Type B pancreatic cell (in vitro differentiated cells): ENCODE measurements at places on chromosomes 16 and 17. TPM values are rescaled to one million over a fixed set of nuclear protein-coding genes. Genes with fewer than 3 reads are reported as not detected.
A peak's percentile ranks its signal among the peaks of the same experiment; 100 is the strongest.

Gene TBC1D3D
- 0.60 TPM in 1 of 2 replicates, not detected in the other for total RNA-seq

Gene PIRT
- 0.34 and 0.38 TPM in 2 replicates for total RNA-seq

Gene LGALS9B
- 0.29 and 0.36 TPM in 2 replicates for total RNA-seq

Gene DNAI2
- 0.21 and 0.87 TPM in 2 replicates for total RNA-seq

Gene MMP28
- 0.97 and 1.8 TPM in 2 replicates for total RNA-seq

Gene C16orf78
- total RNA-seq: not detected in 2 replicates

Gene CCL8
- not detected in 2 replicates for total RNA-seq

Gene PSMC3IP
- 10.6 and 22.6 TPM in 2 replicates for total RNA-seq

Gene RCVRN
- 0.14 TPM in 1 of 2 replicates, not detected in the other for total RNA-seq

Gene GAST
- 119 and 193 TPM in 2 replicates for total RNA-seq

GRCh38 chr16:88389621-88390160, 6.9 kb downstream of the ZNF469 start:
- H3K36me3 ChIP-seq: no peaks in the 10 kb centered on the region
- H3K4me1 ChIP-seq: no peaks in the 10 kb centered on the region
- no peak overlapping the region for H3K4me3 ChIP-seq
- peaks cover 41% of the 10 kb centered on the region for H3K27me3 ChIP-seq
- no peak for DNase-seq

DNA sequence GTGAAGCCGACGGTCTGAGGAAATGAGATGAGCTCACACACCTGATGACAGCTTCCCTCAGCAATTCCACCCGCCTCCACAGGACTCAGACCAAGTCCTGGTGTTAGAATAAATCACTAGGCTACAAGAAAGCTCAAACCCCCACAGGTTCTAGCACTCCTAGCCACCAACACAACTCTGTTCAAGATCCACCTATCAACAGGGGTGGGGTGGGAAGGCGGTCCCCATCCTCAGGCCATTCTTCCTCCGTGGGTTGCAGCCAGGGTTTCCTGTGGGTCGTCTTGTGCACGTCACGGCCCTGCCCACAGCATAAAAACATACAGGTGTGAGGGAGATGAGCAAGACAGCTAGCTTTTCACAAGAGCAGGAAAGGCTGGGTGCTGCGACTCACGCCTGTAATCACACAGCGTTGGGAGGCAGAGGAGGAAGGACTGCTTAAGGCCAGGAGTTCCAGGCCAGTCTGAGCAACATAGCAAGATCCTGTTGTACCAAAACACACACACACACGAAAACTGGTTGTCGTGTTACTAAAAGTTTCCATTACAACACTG, 81.1 kb downstream of the ANKRD11 start:
- no peaks in the 10 kb centered on the region for H3K27me3 ChIP-seq
- no peaks in the 10 kb centered on the region for H3K36me3 ChIP-seq
- peaks cover 78% of the 10 kb centered on the region for H3K4me1 ChIP-seq
- H3K4me3 ChIP-seq: peak overlapping the region; percentile 60
- no peak for DNase-seq
- peak overlapping the region; percentile 95 for H3K27ac ChIP-seq

DNA sequence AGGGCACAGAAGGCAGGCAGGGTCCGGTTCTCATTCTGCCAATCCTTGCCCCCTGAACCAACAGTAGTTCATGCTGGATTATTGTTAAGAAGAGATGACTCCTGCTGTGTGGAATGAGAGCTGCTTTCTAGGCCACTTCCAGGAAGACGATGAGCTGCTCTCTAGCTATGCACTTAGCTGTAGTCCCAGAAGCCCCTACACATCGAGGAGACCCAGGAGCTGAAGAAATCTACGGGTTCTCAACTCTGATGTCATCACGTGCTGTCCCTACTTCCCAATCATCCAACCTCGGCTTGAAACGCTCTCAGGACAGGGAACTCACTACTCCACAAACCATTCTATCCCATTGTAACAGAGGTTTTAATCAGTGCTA, 29.0 kb upstream of the EMP2 start:
- peaks cover 9% of the 10 kb centered on the region for H3K4me1 ChIP-seq
- no peaks in the 10 kb centered on the region for H3K36me3 ChIP-seq
- no peak overlapping the region for H3K27ac ChIP-seq
- peaks cover 3% of the 10 kb centered on the region for H3K27me3 ChIP-seq

- peaks cover 29% of the 10 kb centered on the region for H3K4me1 ChIP-seq
- peak overlapping the region; percentile 69 for H3K4me3 ChIP-seq
- peak overlapping the region; percentile 86 for H3K27ac ChIP-seq
Measured at GRCh38 chr17:82106688-82107305, 8.8 kb upstream of the FASN start.

GRCh38 chr17:38536661-38537060, 69.1 kb downstream of the SRCIN1 start:
- H3K4me3 ChIP-seq: no peak overlapping the region
- peaks cover 19% of the 10 kb centered on the region for H3K4me1 ChIP-seq
- no peak for DNase-seq
- no peaks in the 10 kb centered on the region for H3K36me3 ChIP-seq
- no peak overlapping the region for H3K27ac ChIP-seq

- H3K27ac ChIP-seq: no peak overlapping the region
- no peaks in the 10 kb centered on the region for H3K36me3 ChIP-seq
- no peak for DNase-seq
- H3K27me3 ChIP-seq: peaks cover 29% of the 10 kb centered on the region
- H3K4me3 ChIP-seq: no peak overlapping the region
Measured at GRCh38 chr16:5007256-5007655, 26.5 kb downstream of the NAGPA start.

- H3K4me3 ChIP-seq: no peak overlapping the region
- H3K4me1 ChIP-seq: no peaks in the 10 kb centered on the region
- H3K27ac ChIP-seq: no peak overlapping the region
- DNase-seq: no peak
- peaks cover 5% of the 10 kb centered on the region for H3K27me3 ChIP-seq
- no peaks in the 10 kb centered on the region for H3K36me3 ChIP-seq
Measured at GRCh38 chr16:13038591-13038990, 137.2 kb downstream of the SHISA9 start.

DNA sequence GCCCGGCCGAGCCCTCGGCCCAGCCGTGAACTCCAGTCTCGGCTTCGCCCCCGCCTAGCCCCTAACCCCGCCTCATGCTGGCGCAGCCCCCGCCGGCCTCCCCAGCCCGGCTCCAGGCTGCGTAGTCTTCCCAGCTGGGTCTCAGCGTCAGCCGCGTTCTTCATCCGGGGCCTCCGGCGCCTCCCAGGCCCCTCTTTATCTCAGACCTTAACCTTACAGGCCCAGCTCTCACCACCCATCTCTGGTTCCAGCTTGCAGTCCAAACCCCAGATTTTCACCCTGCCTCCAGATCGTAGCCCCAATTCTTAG, at the start of gene PROCA1:
Gene PROCA1, minus strand, starts transcription at position 166 of the 309 bp plus-strand sequence. CDS start 228 bp downstream, outside the sequence.
- H3K36me3 ChIP-seq: peaks cover 21% of the 10 kb centered on the region
- peak within 1 kb of the TSS; percentile 97 for H3K4me3 ChIP-seq
- H3K4me1 ChIP-seq: peaks cover 20% of the 10 kb centered on the region

DNA sequence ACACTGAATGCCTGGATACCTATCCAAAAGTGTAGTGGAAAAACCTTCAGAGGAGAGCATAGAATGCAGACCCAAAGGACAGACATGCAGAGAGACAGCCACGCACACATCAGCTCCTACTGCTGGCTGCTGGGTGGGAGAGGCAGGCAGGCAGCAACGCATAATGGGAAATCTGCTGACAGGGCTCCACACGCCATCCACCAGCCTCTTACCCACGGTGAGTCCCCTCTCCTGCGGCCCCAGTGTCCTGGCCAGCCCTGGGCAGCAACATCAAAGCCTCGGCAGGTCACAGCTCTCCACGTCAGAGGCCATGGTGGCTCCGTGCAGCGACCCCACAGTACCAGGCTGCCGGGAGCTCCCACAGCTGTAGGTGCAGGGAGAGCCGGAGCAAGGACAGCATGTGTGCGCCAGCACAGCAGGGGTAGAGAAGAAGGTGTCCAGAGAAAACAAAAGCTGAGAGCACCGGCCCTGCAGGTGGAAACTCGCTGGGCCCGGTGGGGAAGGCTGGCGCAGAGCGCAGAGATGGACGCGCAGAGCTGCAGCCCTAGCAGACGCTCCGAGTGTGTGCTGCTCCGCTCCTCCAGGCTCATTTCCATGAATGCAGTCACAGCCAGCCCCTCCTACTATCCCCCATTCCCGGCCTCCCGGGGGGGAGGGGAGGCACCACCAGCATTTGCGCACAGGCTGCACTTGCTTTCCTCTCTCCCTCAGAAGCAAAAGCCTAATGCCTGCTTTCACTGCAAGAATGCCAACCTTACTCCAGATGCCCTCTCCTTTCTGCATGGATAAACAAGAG, 58.9 kb downstream of the CYTH1 start:
- no peaks in the 10 kb centered on the region for H3K27me3 ChIP-seq
- peak overlapping the region; percentile 83 for H3K4me3 ChIP-seq
- DNase-seq: peak; percentile 81
- no peaks in the 10 kb centered on the region for H3K36me3 ChIP-seq

DNA sequence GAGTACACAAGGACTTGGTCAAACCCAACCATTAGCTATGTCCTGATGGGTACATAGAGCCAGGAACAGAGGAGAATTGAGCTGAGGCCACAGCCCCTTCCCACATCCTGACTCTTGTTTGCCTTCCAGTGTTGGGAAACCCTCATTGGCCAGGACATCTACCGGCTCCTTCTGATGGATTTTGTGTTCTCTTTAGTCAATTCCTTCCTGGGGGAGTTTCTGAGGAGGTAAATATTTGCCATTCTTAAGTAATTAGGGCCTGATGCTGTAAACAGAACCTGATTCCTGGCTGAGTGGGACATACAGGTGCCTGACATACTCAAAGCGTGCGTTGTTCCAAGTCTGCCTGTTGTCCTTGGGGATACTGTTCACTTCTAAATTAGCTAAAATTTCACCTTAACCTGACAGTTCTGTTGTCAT, 42.6 kb downstream of the GDE1 start:
- DNase-seq: no peak
- H3K4me3 ChIP-seq: no peak overlapping the region
- no peak overlapping the region for H3K27ac ChIP-seq

GRCh38 chr17:50046179-50046578, 9.7 kb upstream of the ITGA3 start:
- no peaks in the 10 kb centered on the region for H3K36me3 ChIP-seq
- DNase-seq: no peak
- no peak overlapping the region for H3K4me3 ChIP-seq
- peaks cover 5% of the 10 kb centered on the region for H3K4me1 ChIP-seq

GRCh38 chr16:86619239-86619794, 41.0 kb downstream of the FOXL1 start:
- no peak for DNase-seq
- H3K27me3 ChIP-seq: peaks cover 16% of the 10 kb centered on the region
- no peaks in the 10 kb centered on the region for H3K36me3 ChIP-seq
- no peak overlapping the region for H3K27ac ChIP-seq

DNA sequence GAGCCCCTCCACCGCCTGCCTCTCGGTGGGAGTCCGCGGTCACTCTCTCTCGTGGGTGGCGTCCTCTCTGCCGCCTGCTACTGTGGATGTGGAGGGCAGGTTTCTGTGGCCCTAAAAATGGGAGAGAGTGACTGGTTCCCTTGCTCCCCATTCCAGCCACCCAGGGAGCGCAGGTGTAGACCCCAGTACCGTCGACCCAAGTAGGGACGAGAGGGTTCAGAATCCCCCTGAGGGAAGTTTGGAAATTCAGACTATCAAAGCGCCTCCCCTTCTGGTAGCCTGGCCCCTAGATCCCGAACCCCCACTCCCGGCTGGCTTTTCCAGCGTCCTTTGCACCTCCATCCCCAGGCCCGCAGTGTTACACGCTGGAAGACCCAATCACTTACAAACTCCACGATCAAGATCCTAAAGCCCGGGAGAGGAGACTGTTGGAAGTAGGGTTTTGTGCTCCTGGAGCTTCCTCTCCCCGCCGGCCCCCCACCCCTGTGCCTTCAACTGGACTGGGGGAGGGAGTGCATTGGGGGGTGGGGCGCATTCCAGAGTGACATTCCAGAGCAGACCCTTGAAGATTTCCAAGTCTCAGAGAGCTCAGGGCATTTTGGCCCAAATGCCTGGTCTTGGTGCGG, 991 bp downstream of the GPRC5C start:
- no peaks in the 10 kb centered on the region for H3K36me3 ChIP-seq
- peaks cover 33% of the 10 kb centered on the region for H3K27me3 ChIP-seq
- H3K27ac ChIP-seq: peak overlapping the region; percentile 59
- no peak for DNase-seq

DNA sequence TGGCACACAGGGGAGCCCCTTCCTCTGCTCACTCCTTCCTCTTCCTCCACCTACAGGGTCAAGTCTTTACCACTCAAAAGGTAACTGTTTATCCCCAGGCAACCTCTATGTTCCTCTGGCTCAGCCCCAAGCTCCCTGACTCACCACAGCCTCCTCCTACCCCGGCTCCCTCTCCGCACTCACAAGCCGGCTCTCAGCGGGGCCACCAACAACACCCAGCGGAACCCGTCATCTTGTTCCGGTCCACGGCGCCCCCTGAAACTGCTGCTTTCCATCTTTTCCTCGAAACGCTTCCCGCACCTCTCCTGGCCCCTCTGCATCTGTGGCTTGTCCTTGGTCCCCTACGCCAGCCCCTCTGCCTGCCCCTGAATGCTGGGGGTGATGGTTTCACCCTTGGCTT, 58.4 kb downstream of the NXN start:
- peaks cover 37% of the 10 kb centered on the region for H3K4me1 ChIP-seq
- DNase-seq: no peak
- H3K27me3 ChIP-seq: no peaks in the 10 kb centered on the region

- peak overlapping the region; percentile 14 for H3K27ac ChIP-seq
- H3K36me3 ChIP-seq: peaks cover 32% of the 10 kb centered on the region
- no peak for DNase-seq
- no peak overlapping the region for H3K4me3 ChIP-seq
Measured at GRCh38 chr17:76772842-76773525, 35.1 kb downstream of the MFSD11 start.

DNA sequence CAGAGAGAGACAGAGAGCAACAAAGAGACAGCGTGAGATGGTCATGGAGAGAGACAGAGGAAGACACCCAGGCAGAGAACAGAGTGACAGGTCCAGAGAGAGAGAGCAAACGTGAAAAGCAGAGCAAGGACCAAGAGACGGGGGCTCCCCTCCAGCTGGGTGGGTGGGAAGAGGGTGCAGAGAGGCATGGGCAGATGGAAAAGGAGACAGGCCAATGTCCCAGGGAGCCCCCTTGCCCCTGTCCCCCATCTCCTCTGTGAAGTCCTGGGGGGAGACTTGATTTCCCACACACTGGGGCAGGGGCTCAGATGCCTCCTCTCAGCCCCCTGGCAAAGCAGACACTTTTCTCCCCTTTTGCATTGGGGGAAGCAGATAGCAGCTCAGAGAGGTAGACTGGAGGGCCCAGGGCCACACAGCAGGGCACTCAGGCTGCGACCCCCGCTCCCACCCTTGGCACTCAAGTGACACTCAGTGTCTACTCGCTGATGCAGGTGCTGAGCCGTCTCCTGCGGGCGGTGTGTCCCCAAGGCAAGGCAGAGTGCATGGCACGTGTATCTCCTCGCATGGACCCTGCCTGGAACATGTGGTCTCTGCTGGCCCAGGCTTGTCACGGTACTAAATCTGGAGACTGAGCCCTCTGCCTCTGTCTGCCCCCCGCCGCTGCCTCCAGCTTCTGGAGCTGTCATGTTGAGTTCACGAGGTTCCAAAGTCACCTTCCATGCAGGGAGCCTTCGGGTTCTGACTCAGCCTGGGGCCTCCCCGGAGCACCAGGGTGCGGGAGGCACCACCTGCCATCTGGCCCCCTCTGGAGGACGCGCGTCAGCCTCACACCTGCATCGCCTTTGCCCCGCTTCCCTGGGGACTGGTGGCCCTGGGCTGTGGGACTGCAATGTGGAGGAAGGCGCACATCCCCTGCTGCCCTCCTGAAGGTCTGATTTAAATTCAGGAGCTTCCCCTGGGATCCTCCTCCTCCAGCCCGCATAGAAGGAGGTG, 215.9 kb upstream of the GSE1 start:
- no peaks in the 10 kb centered on the region for H3K27me3 ChIP-seq
- H3K27ac ChIP-seq: peak overlapping the region; percentile 64
- H3K4me3 ChIP-seq: no peak overlapping the region
- H3K4me1 ChIP-seq: peaks cover 36% of the 10 kb centered on the region
- no peak for DNase-seq
